ENCODE measurements at places on chromosomes 5 and 9.

GRCh38 chr5:77498952-77499351, 6.8 kb upstream of the WDR41 start:
- no peak for DNase-seq

DNA sequence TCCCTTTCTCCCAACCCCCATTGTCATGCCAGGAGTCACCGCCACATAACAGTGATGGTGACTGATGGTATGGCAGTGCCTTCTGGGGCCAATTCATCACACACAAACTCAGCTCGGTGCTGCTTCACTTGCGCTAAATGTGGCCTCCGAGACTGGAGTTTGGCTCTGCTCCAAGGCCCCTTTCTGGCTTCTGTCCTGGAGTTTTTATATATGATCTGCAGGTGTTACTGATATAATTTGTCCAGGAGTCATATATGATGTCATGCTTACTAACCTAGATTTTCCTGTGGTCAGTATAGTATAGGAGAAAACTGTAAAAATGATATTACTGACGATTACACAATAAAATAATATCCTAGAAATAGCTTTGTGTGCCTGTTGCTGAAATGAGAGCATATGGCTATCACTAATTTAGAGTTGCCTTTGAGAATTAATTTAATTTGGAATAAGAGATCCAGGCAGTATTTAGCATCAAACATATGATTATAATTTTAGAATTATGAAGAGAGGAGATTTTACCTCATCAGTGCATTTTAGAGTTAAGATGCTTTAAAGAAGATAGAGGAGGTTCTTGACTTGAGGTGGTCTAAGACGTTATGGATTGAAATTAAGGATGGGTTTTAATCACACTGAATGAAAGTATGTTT, 334.1 kb upstream of the CD180 start:
- no peak for DNase-seq

- no peak for DNase-seq
Observed at GRCh38 chr9:72509053-72509452, 12.4 kb upstream of the TMC1 start.

DNA sequence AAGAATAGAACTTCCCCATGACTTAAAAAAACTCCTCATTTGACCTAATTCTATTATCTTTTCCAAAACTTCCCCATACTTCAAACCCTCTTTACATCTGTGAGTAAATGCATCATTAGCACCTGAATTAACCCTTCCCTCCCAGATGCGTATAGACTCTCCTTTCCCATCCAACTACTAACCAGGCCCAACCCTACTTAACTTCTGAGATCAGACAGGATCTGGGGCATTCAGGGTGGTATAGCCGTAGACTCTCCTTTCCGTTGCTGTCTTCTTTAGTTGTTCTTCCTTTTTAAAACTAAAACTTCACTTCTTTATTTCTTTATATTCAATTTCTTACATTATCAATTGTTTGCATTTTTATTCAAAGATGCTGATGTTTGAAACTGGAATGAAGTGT, 165.2 kb downstream of the SLCO4C1 start:
- DNase-seq, result no peak

DNA sequence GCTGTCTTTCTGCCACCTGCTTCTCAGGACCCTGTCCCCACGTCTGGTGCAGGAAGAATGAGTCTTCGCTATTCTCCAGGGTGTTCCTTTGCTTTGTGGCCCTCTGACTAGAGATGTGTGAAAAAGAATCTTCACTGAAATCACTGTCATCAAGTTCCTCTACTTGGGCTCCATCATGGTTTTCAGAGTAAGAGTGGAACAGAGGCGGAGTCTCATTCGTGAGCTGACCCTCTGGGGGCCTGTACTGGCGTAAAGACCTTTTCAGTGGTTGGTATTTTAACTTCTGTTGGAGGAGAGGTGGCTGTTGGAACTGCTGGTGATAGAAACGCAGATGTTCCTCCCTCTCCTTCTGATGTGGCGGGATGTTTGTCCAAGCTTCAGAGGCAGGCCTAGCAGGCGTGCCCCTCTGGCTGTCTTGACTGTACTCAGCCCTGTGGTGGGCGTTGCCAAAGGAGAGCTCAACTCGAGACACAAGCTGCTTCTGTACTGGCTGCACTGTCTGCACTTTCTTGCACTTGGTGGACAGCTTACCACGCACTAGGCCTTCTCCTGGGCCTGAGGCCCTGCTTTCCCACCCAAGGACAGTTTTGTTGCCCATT, 72.0 kb downstream of the KIF24 start:
- no peak for DNase-seq

DNA sequence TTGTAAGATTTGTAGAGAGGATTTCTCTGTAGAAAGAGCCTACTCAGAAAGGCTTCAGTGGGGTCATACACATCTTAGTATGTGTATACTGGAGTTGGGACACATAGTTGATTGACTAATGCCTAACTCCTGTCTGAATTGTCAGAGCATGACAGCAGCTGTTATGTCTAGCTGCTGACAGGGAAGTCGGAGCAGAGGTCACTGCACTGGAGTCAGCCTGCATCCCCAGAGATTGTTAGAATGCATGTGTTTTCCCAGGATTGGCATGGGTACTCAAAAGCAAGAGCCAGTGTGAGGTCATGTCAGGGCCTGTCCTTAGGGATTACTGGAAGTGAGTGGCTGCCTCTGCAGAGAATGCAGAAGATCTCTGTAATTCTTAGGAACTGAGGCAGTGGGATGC, 82.7 kb downstream of the ITGA1 start:
- DNase-seq, result no peak

GRCh38 chr9:110157823-110158664, 49.9 kb downstream of the C9orf152 start:
- DNase-seq, result no peak

DNA sequence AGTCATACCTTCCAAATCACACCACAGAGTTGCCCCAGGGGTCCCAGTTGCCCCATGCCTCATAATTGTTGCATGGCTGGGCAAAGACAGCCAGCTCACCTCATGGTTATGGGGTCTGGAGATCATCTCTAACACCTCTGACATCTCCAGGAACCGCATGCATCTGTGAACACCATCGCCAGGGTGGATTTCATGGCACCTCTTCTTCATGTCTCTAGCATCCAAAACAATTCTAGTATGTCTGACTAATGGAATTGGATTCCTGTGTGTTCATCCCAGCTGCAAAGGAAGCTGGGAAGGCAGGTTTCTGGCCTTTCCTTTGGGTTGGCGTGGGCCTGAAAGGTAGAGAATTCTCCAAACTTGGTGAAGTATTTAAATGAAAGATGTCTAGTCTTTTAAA, 122.3 kb upstream of the ABCA1 start:
- no peak for DNase-seq

DNA sequence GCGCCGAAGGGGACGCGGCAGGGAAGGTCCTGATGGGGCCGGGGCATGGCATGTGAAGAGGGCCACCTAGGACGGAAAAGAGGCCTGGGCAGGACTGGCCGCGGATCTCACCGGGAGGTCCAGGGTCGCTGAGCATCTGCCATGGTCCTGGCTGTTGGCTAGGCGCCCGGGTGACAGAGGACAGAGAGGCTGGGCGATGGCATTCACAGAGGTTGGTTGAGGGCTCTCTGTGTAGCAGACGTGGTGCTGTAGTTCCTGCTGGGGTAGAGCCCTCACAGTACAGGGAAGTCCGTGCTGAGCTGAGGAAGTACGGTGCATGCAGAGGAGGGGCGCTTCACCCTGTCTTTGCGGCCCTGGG, 427 bp downstream of the PCYOX1L start:
- peak; percentile 34 for DNase-seq

DNA sequence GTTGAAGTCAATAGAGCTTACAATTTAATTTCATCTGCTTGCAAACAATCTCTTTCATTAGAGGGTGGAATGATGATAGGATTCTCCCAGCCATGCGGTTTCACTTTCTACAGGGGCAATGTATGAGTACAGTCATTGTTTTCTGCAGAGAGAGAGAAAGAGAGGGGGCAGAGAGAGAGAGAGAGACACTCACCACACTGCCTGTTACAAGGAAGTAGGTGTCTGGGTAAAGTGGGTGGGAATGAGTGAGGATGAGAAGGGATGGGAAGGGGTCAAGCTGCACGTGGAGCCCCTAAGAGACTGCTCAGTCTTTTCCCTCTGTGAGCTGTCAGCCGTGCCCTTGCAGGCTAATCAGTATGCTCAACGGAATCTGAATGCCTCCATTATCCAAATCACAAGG, 454.3 kb downstream of the KDM4C start:
- DNase-seq, result no peak

DNA sequence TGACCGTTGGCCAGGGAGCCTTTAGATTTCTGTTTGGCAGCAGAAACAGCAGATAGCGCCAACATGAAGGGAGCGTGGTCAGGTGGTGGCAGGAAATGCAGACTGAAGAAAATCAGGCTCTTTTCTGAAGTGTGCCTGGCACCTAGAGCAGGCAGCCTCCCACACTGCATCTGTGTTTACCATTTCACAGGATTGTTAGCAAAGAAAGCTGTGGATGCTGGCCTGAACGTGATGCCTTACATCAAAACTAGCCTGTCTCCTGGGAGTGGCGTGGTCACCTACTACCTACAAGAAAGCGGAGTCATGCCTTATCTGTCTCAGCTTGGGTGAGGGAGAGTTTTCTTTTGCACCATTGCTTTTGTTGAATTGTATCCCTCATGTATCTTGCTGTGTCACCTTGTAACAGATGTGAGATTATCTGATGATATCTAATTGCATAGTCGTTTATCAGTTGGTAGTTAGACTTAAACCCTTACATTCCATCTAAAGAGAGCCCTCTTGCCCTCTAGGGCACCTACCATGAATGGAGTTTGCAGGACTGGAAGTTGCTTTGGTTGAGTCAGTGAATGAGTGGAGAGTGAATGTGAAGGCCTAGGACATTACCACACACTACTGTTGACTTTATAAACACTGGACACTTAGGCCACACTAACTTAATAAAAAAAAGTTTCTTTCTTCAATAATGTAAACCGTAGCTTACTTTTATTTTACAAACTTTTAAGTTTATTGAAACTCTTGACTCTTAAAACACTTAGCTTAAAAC, 42.8 kb downstream of the ACO1 start:
- DNase-seq, result no peak

GRCh38 chr5:129445379-129445778, 14.7 kb upstream of the ADAMTS19 start:
- DNase-seq, result no peak

DNA sequence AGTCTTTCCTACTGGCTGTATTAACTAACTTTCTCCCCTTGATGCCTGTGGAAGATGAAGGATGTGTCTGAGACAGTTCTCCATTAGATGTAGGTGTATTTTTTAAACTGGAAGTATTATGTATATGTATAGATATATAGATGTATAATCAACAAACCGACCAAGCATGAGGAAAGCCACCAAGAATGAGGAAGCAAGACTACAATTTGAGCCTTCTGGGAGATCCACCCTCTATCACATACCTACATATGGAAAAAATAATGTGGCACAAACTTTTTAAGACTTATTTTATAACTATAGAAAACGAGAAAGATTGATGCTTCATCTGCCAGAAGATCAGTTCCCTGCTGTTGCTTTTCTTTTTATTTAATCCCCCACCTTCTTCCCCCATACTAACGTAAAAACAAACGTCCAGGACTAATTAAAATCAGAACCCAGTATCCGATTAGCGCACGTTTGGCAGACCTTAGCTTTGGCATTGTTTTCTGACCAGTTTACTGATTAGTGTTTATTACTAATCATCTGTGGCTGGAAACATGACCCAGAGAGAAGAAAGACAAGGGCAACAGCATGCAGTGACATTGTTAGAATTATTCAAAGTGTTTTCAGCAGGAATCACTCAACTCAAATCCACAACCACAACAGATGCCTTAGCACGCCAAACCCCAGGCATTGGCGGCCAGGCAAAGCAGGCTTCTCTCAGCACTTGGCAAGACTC, 490.2 kb downstream of the EBF1 start:
- no peak for DNase-seq

DNA sequence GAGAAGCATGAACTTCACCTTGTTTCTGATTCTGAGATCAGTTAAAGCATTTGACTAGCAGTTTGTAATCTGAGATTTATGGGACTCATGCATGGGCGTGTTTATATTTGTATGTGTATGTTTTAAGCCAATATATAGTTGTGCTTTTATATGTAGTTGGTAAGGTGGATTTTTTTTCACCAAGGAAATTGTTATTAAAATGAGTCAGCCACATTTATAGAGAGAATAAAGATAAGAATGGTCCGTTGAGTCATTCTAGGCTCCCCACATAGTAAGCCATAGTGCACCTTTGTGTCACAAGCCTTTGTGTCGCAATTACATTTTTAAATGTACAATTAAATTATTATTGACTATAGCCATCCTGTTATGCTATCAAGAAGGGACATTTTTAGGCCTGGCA, 89.0 kb downstream of the NLN start:
- DNase-seq, result no peak

DNA sequence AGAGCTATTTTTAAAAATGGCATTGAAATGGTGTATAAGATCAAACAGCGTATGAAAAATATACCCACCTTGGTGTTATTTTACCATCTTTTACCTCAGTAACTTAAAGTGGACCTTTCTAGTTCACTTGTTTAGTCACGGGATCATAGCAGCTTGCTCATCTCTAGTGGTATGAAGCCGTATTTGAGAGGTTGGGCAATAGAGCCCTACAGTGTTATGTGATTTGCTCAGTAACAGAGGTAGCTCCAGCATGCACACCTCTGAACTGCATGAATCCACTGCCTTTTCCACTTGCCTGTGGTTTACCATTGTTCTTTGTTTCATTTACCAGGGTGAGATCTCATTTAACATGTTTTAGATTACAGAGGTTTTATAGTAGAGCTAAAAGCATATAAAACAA, 134.4 kb downstream of the ATG10 start:
- DNase-seq, result no peak

- no peak for DNase-seq
Observed at GRCh38 chr9:27339661-27340284, 42.8 kb upstream of the EQTN start.

DNA sequence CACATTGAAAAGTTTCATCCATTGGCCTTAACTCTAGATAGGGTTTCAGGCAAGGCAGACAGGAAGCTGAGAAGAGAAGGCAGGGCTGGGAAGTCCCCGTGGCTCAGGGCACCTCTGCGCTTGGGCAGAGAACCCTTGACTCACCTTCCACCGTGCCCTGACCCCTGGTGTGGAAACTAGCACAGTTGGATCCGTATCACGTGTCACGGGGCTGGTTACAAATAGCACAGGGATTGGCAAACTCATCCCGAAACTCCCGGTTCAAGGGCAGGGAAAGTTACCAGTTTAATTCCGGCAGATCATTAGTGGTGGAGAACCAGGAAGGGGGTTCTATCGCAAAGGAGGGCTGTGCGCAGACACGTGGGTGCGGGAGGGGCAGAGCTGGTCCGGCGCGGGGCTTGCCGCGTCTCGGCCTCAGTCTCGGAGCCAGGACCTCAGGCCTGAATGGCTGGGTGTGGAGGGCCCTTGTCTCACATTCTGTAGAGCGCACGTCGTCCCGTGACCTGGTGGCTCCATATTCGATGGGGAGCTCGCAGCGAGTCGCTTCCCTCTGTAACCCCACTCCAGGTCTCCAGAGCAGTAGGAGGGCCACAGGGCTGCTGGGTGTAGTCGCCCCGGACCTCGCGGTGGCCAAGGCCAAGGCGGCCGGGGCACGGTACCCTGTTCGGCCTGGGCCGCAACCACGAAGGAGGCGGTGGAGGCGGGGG, 771 bp upstream of the TMEM171 start:
- no peak for DNase-seq

GRCh38 chr9:134412298-134412711, 86.0 kb downstream of the RXRA start:
- no peak for DNase-seq

GRCh38 chr9:33125871-33126823, 41.0 kb downstream of the B4GALT1 start:
- DNase-seq, result no peak

GRCh38 chr5:100676817-100677631, 141.8 kb downstream of the FAM174A start:
- no peak for DNase-seq

Measured in CD4-positive, alpha-beta T cell treated with Interleukin-15 for 4 hours (primary cell).